Esophagus muscularis mucosa (tissue), 4 donors: ENCODE measurements at places on chromosomes 2 and 18. TPM values are rescaled to one million over a fixed set of nuclear protein-coding genes. Genes with fewer than 3 reads are reported as not detected.

CPLX4 gene
- total RNA-seq = not detected

NAT8 gene
- total RNA-seq = not detected

TANK gene
- total RNA-seq = 76.1 TPM

FAM117B gene
- total RNA-seq = 3.4 TPM

WDR35 gene
- total RNA-seq = 11.8 TPM

IL36A gene
- not detected for total RNA-seq

DNA sequence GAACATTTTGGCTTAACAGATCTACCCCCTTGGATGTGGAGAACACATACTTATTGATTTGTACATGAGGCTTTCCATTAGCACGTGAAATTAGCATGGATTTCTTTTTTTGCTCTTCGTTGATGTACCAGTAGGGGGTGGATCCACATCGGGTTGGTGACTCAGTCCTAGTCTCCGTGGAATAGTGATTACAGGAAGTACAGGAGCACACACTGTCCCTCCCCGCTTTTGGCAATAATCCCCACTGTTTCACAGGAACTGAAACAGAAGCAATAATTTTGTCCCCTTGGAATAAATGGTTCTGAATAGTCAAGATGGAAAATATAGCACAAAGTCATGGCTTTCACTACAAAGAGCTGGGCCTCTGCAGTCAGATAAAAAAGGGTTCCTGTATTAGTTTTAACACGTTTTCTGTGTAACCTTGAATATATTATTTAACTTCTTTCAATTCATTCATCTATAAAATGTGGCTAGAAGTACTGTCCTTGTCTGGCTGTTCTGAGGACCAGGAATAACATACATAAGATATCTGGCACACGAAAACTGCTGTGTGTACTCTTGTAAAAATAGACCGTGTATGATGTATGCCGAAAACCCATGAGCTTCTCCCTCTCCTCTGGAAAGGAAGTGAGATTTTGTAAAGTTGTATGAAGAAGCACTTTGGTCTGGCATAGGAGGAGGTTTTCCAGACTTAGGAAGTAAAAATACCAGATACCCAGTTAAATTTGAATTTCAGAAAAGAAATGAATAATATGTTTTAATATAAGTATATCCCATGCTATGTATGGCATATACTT, 229.2 kb downstream of the GALR1 start:
- DNase-seq = no peak

DNA sequence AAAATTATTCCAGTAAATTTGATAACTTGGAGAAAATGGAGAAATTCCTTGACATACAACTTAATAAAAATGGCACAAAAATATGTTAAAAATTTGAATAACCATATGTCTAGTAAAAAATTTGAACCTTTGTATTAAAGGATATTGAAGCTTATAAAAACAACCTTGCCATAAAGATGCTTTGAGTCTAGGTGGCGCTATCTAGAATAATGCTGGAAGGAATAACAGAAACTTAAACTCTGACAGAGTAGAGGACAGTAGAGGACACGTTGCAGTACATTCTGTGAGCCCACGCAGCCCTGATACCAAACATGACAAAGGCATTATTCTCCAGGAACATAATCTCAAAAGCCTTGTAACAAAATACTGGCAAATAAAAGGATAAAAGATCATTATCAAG, 44.7 kb upstream of the ALKAL2 start:
- DNase-seq = no peak

DNA sequence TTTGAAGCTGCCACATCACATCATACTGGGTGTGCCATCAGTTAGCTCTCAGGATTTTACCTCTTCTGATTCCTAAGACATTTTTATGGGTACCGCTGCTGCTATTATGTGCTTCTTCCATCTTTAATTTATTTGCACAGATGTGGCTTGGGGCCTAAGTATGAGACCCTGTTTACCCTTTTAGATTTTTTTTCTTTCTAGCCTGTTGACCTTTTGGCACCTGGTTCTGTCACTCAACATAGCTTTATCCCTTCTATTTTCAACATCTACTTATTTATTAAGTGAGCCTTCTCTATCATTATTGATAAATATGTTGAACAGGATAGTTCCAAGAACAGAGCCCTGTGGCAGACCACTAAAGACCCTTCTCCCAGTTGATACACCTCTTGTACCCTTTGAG, 57.0 kb downstream of the TET3 start:
- no peak for DNase-seq

- peak; percentile 60 for DNase-seq
Observed at GRCh38 chr18:55763298-55763697, 175.3 kb upstream of the TCF4 start.

DNA sequence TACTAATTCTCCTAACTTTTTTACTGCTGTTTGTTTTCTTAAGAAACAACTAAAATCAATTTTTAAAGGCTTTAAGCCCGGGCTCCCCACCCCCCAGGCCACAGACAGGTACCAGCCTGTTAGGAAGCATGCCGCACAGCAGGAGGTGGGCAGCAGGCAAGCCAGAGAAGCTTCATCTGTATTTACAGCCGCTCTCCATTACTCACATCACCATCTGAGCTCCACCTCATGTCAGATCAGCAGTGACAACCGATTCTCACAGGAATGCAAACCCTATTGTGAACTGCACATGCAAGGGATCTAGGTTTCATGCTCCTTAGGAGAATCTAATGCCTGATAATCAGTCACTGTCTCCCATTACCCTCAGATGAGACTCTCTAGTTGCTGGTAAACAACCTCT, 517.0 kb downstream of the NRXN1 start:
- DNase-seq = no peak

GRCh38 chr18:12989397-12990122, 1.6 kb upstream of the CEP192 start:
- DNase-seq = no peak

GRCh38 chr2:75464348-75464946, 96.3 kb downstream of the EVA1A start:
- DNase-seq = no peak

DNA sequence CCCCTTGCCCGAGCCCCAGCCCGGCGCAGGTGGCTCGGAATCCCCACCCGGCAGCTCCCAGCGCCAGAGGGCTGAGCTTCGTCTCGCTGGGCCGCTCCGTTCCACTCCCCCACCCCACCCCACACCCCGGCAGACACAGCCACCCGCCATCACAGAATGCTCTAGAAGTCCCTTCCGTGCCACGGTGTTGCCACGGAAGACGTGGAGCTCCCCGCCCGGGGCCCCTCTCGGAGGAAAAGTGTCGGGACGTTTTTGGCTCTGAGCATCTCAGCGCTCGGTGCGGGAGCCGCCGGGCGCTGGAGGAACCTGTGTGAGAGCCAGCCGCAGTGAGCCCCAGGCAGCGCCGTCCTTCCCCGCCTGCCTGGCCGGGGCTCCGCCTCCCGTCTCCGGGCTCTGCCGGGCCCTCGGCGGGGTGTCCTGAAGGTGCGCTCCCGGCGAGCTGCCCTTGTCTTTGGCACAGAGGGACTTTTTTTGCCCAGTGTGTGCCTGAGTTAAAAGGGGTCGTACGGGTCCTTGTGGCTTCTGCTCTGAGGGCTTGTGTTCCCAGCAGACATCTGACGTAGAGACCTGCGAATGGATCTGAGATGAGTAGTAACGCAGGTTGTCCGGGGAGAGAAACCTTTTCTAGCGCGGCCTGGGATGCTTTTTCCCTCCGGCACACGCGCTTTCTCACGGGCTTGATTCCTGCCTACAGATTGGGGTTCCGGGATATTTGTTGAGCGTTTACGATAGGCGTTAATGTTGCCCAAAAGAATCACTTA, 1.8 kb downstream of the ZCCHC2 start:
- DNase-seq = peak; percentile 93
